ENCODE measurements at places on chromosomes 5 and 9.

GRCh38 chr5:10985721-10986110 is 224.7 kb upstream of the DAP start:
- DNase-seq, result no peak

GRCh38 chr5:58706736-58707135 is 123.9 kb downstream of the RAB3C start:
- no peak for DNase-seq

- DNase-seq, result no peak
Observed at GRCh38 chr5:136081217-136081591, 51.4 kb upstream of the SMAD5 start.

DNA sequence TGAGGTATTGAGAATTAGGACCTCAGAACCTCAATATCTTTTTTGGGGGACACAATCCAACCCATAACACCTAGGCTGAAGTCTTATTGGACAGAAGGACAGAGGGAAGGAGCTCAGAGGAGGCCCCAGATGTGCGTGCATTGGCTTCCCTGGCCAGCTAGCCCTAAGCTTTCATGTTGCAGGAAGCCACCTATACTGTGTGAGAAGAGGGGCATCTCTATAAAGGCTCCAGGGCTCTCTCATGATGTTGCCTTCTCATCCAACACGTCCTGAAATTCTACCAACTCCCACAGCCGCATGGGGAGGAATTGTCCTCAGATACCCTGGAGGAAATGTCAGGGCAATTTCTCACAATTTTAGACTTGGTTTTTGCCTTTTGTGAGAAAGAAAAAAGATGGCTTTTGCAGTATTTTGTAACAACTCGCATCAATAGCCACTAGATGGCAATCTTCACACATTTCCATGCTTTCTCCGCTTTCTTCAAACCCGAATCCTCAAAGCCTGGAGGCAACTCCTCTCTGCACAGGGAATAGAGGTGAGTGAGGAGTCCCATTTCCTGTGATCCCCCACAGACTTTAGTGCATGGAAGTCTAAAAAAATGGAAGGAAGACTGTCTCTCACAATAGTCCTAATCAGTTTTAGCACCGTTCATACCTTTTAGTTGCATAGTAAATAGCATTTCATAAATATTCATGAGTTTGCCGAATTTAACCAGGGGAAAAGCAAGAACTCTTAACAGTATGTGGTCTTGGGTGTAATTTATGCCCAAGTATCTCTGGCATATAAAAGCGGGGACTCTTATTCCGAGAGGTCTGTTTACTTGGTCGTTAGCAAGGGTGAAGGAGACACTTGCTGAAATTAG is 7.4 kb upstream of the PPP3R2 start:
- peak; percentile 40 for DNase-seq

GRCh38 chr5:6774721-6775204 is 61.5 kb downstream of the TENT4A start:
- no peak for DNase-seq

DNA sequence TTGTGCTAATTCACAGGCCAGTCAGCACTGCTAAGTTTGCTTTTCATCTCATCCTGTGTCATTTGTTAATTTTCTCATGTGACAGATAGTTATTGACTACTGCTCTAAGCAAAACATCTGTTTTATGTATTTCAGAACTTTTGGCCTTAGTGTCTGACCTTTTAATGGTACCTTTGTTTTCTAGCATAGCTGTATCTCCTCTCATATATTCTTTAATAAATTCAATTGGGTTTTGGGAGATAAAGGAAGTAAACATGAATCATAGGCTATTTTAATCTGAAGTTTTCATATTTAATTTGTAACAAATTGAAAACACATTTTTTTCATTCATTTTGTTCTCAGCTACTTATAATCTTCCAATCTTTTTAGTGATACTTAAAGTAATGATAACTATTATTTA is 13.1 kb downstream of the NDUFAF2 start:
- no peak for DNase-seq

- DNase-seq, result no peak
Observed at GRCh38 chr9:124594673-124595072, 87.5 kb upstream of the NR5A1 start.

GRCh38 chr5:132813599-132814502 is 749 bp downstream of the SOWAHA start:
- DNase-seq, result peak; percentile 80

DNA sequence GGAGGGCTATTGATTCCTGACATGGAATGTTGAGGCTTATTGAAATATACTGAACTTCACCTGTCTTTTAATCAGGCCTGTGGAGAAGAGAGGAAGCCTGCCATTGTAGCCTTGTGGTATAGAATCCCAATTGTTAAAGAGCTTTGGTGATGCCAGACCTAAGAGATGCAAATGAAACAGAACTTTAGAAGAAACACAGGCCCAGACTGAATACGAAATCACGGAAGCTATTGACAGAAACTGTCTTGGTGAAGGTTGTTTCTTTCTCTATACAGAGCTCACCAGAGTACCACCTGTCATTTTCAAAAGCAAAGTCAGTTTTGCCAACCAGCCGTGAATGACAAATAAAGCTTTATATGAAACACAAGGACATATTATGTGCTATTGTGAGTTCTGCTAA is 660.3 kb downstream of the ISL1 start:
- DNase-seq, result no peak

DNA sequence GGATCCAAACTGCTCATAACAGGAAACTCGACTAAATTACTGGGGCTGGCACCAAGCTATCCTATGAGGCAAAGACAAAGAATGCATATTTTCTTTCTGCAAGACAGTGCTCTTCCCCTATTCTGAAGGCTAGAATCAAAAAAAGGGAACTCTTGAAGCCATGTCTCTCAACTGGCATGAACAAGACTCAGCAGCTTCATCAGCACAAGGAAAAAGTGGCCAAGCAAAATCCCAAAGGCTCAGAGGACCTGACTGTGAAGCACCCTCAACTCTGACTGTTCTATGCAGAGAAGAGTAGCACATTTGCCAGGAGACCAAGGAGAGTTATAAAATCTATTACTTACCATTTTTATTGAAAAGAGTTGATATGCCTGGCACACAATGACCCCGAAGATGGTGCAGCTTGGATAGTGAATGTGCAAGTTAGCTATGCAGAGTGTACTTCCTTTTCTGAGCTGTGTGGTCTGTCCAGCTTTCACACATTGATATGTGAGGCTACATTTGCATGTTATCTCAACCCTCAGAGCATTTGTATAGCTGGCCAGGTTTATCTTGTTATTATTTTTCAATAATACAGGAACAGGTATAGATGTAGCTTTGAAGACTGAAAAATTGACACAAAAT is 51.0 kb upstream of the FYB1 start:
- DNase-seq, result no peak

DNA sequence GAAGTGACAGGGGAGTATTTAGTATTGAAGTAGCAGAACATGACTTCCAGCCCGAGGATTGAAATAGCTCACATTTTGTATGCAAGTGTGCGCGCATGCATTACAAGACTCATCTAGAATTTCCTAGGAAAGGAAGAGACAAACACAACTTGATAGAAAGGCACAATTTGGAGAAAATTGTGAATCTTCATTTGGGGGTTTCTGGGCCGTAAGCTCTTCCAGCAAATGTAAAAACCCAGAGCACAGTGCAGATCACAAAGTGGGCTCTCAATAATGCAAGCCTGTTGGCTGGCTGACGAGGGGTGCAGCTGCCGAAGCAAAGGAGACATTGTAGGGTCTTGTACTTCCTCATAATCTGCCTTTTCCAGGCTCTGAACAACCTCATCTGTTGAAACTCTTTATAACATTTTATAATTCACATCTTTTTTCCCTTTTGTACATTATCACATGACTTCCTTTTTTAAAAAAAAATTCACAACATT is 109.0 kb downstream of the BAAT start:
- DNase-seq, result no peak

DNA sequence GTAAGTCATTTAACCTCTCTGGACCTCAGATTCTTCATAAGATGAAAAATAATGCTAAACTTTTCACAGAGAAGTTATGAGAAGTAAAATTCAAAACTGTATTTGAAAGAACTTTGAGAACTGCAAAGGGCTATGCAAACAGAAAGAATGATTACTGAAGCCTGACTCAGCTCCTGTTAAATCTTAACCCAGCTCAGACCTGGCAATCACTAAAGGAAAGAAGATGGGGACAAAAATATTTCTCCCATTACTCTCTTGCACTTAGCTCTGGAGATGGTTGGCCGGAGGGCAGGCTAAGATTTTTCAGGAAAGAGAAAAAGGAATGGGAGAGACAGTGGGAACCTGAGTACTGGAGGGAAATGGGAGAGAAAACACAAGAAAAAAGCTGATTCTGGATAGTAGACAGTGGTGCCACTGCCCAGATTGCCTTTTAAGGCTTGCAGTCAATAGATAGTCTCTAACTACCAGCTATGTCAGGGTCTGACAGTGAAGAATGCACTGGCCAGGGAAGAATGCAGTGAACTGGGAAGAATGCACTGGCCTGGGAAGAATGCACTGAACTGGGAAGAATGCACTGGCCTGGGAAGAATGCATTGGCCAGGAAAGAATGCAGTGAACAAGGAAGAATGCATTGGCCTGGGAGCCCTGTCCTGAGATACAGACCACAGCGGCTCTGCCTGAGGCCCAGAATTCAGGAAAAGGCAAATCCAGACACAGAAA is 25.2 kb upstream of the CEMIP2 start:
- no peak for DNase-seq

- no peak for DNase-seq
Observed at GRCh38 chr9:129227843-129228189, 49.8 kb upstream of the IER5L start.

- peak; percentile 10 for DNase-seq
Observed at GRCh38 chr5:99169309-99169708, 240.5 kb upstream of the CHD1 start.

- DNase-seq, result no peak
Observed at GRCh38 chr5:170312666-170313065, 15.1 kb upstream of the LCP2 start.

- DNase-seq, result no peak
Observed at GRCh38 chr9:112162621-112163413, 12.3 kb downstream of the SUSD1 start.

DNA sequence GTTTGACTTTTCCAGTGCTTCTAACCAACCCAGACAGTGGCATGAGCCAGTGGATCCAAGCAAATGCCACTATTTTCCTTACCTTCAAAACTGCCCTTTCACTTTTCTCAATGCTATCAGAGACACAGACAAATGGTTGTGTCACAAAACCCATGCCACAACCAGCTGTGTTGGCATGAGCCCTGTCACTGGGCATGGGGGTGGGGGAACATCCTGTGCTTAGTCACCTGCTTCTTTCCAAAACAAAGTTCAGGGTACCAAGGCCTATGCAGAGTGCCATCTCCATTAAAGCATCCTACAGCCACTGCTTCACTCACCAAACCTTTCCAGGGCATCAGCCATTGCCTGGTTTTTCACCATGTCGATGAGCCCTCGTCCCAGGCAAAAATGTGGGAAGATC is 30.1 kb downstream of the NIPSNAP3B start:
- DNase-seq, result no peak

- no peak for DNase-seq
Observed at GRCh38 chr5:167001246-167001645, 1290.2 kb upstream of the WWC1 start.

GRCh38 chr9:12853051-12853450 is 78.2 kb downstream of the LURAP1L start:
- no peak for DNase-seq

DNA sequence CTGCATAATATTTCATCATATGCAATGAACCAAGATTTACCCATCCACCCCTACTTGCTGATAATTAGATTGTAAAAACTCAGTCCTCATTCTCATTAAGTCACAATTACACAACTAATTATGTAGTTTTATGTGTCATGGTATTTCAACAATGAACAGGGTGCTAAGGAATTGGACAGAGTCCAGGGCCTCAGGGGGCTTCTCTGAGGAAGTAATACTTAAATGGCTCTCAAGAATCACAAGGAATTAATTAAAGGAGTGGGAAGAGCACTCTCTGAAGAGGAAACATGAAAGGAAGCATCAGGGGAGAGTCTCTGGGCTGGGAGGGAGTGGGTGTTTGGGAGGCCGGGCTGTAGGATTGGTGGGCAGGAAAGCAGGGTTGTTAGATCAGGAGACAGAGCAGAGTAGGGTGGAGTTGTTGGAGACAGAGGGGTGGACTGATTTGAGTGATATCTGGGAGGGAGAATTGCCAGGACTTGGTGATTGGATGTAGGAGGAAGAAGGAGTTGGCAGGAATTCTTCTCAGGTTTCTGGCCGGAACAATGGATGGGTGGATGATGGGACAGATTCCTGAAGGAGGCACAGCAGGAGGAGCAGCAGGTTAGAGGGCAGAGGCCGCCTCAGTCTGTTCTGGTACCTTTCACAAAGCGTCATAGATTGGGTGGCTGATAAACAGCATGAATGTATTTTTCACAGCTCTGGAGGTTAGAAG is 23.0 kb upstream of the NSG2 start:
- DNase-seq, result no peak

DNA sequence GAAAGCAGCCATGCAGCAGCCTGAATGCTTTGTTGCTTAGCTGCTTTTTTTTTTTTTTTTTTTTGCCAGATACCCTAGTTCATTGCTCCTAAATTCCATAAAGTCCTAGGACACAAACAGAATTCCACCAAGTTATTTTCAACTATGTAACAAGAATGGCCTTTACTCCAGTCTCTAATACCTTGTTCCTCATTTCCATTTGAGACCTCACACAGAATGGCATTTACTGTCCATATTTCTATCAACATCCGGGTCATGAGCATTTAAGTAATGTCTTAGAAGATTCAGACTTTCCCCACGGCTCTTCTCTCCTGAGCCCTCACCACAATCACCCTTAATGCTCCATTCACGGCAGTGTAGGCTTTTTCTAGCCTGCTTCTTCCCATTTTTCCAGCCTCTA is 31.7 kb upstream of the FBXW11 start:
- no peak for DNase-seq

GRCh38 chr9:108864446-108864845 is 2.4 kb downstream of the ACTL7A start:
- no peak for DNase-seq

DNA sequence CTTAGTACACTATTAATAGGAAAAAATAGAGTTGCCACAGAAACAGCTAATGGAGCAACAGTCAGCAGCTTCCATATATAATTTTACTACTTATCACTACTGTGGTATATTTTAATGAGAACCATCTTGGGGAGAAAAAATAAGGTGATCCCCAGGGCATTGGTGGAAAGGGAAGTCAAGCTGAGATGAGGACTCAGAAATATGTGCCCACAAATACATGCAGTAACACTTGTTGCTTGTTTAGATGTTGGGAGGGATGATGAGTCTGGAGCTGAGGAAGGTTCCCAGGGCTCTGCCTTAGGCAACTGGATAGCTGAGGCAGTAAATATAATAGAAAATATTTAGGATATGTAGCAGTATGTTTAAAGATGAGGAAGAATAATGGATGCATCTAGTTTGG is 280.1 kb upstream of the PDE4D start:
- no peak for DNase-seq
